Fibroblast of skin of left biceps (primary cell): ENCODE measurements at places on chromosomes 3 and 15.
A peak's percentile ranks its signal among the peaks of the same experiment; 100 is the strongest.

- no peak for DNase-seq
These were observed 67.1 kb downstream of the EXOG start for GRCh38 chr3:38563070-38563885.

DNA sequence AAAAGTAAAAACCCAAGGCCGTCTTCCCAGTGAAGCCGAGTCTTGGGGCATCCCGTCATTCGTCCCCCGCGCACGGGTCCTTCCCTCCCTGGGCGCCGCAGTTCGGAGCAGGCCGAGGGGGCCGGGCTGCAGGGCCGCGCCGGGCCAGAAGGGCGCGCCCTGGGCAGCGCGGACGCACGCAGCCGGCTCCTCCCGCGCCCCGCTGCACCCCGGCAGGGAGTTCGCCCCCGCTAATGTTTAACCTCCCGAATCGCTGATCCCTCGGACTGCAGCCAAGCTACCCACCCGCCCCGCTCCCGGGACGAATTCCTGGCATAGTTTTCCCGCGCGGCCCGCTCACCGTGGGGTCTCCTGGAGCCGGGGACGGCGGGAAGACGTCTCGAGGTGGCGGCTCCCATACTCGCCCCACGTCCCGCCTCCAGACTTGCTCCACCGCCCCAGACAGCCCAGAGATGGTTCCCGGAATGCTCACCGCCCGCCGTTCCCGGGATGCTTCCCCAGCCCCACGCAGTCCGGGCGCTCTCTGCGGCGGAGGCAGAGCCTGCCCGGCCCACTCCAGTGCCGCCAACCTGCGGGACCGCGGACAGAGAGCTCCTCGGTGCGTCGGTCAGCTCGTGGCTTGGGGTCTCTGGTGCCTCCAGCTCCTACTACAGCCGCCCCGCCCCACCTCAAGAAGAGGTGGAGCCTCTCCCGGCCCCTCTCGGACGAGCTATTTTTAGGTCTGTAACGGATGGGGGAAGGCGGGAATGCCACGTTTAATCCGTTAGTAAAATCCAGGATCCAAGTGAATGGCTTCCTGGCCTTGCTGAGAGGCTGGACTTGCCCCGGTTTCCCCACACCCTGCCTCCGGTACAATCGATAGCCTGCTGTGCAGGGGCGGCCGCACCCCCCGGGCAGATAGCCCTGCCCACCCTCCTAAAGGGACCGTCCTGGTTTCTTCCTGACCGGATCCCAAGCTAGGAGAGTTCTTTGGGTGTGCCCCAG, at the start of gene DZIP1L:
Gene DZIP1L, minus strand, starts transcription at position 621 of the 984 bp plus-strand sequence. CDS start 11,637 bp downstream, outside the sequence.
- peak; percentile 56 for DNase-seq

DNA sequence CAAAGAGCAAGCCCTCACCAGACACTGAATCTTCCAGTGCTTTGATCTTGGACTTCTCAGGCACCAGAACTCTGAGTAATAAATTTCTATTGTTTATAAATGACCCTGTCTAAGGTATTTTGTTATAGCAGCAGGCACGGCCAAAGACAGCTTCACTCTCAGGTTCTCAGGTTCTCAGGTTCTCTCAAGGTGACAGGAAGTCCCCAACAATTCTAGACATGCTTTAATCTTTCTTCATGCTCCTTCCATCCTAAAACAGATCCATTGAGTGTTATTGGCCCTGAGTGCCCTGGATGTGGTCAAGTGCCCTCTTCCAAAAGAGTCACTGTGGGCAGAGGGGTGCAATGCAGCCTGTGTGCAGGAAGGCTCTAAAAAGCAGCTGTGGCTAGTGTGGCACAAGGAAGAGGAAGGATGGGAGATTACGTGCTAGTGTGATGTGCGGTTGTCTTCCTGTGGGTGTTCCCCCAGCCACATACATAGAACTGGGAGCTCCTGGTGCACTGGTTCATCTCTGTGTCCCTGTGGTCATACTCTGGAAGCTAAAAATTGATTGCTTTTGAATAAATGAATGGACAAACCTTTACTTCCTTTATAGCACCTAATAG, 11.0 kb upstream of the RAB7A start:
- DNase-seq, result no peak

- DNase-seq, result no peak
These were observed 10.8 kb downstream of the PARL start for GRCh38 chr3:183873914-183874313.
